ENCODE measurements at places on chromosomes 5 and 9.

GRCh38 chr5:37738057-37738691 lies 101.7 kb downstream of the GDNF start:
- DNase-seq, result no peak

DNA sequence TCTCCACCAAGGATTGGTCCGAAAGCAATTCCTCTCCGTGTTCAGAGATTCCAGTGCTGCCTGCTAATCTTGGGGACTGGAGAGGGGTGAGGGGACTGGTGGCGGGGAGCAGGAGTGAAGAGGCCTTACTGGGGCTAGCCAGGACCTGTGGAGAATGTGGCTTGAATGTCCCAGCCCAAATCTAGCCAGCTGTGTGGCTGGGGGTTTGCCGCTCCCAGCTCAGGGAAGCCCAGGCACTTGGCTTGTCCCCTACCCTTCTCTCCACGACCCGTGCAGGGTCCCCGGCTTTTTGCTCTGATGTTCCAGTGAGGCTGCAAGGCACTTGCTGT lies 2.4 kb downstream of the N4BP3 start:
- no peak for DNase-seq

DNA sequence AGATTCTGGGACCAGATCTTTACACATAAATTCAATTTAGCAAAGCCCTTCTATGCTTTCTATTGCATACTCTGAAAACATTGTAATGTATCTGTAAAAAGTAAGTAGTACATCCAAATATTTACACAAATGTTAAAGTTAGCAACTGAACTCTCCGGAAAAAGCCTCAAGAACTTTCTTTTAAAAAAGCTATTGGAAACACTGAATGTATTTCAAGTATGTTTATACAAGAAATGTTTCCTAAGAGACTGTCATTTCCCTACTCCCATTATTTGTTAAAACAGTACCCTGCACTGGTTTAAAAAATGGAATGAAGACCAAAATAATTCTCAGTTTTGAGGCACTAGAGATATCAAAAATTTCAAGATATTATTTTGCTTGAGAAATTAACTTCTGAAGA lies 44.8 kb upstream of the TRIM36 start:
- DNase-seq, result no peak

- no peak for DNase-seq
Measured at GRCh38 chr9:31908158-31908890, 476.1 kb upstream of the ACO1 start.

- DNase-seq, result no peak
Measured at GRCh38 chr5:116738239-116738614, 163.6 kb upstream of the SEMA6A start.

- no peak for DNase-seq
Measured at GRCh38 chr9:128128836-128129590, 1.5 kb upstream of the PTGES2 start.

GRCh38 chr5:77200663-77201062 lies 9.8 kb upstream of the PDE8B start:
- no peak for DNase-seq

DNA sequence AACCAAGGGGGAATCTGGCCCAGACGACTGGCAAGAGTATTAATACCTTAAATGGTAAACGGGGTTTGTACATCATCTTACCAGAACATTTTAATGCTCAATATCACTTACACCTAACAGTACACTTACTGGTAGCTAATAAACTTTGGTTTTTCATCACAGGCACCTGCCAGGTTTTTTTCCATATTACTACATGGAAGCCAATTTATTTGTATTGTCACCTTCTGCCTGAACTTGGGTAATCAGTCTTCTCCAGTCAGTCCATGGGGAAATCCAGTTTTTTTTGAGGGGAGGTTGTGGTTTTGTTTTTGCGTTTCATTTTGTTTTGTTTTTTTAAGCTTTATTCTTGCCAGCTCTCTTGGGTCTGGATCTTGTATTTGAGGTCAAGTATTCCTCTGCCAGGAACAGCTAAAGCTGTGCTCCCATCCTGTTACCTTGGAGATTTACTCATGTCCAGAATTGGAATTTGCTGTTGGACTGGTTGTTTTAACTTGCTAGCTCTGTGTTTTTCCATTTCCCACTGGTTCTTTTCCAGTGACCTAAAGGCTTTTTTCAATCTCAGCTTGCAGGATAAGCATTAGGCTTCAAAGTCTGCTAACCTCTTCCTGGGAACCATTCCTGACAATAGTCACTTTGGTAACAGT lies 11.1 kb upstream of the NADK2 start:
- DNase-seq, result no peak
